ENCODE measurements at places on chromosomes 1 and 21.

- peak; percentile 12 for DNase-seq
Measured at GRCh38 chr1:207097871-207098324, 6.1 kb upstream of the C4BPA start.

GRCh38 chr1:22341791-22342605 lies 109.7 kb upstream of the ZBTB40 start:
- DNase-seq: no peak

DNA sequence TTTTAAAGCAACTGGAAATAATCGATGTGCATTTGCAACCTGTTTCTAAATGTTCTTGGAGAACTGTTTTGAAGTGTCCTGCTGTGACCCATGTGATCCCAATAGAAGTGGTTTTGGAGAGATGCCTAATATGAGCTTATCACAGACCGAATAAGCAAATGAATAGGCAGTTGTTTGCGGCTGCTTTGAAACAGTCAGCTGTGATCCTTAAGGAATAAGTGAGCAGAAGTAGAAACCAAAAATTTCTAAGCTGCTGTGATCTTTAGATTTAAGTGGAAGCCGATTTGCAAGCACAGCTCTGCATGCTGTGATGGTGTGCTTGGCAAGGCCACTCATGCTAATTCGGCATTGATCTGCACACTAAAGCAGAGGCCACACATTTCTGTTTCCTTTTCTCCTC lies 329.5 kb upstream of the DUSP10 start:
- no peak for DNase-seq

GRCh38 chr1:152461544-152461943 lies 47.5 kb upstream of the CRNN start:
- peak; percentile 34 for DNase-seq

DNA sequence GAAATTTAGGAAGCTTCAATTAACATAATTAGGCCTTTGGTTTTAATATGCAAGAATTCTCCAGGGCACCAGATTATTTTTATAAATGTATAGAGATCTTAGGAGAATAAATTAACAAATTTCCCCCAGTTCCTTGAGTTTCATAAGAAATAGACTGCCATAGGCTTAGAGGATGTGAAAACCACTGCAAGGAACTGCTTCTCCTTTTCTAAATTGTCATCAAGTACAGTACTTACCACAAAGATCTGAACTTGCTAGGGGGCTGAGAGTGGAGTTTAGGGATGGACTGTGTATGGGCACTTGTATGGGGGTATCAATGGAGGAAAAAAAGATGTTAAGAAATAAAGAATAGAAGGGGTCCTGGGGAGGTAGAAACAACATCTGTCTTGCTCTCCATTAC lies 31.1 kb downstream of the LHX8 start:
- no peak for DNase-seq

GRCh38 chr21:44854664-44855446 lies 18.6 kb downstream of the PTTG1IP start:
- no peak for DNase-seq

DNA sequence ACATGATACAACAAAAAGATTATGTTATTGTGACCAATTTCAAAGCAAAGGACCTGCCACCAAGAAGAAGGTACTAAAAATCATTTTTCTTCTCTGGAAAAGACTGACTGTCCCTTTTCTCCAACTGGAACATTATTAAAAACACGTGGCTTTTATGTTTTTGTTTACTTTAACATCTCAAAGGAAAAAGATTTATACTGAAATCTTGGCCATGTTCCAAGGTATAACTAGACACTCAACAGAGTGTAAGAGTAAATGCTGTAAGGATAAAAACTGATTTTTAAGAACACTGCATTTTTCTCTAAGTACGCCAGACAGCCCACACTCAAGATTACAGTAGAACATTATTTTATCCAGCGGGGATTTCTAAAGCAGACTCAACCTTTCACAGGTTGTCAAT lies 62.1 kb downstream of the BRWD1 start:
- no peak for DNase-seq

DNA sequence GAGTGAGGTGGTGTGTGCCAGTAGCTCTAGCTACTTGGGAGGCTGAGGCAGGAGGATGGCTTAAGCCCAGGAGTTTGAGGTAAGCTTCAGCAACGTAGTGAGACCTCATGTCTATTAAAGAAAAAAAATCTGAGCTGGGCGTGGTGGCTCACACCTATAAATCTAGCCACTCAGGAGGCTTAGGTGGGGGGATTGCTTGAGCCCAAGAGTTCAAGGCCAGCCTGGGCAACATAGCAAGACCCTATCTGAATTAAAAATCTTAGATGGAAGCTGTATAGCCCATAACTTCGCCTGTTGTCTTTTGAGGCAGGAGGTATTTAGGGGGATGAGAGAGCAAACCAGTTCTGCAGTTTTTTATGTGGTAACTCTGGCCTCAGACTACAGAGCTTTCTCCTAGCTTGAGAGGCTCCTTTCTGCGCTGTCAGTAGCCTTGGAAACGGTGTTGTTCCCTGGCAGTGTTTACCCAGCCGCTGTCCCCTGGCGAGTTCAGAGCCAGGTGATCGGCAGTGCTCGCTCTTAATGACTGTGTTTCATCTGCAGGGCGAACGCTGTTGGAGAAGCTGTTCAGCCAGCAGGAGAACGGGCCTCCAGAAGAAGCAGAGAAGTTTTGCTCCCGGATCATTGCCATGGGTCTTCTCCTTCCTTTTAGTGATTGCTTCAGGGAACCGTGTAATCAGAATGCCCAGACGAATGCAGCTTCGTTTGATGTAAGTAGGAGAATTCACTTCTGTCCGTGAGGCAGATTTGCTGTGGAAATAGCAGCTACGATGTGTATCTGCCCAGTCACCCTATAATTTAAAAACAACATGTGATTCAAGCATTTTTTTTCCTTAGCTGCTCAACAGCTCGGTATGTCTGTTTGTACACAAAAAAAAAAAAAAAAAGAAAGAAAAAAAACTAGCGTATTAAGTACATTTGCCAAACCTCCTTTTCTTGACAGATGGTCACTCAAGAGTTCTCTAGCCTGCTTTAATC lies 31.2 kb downstream of the FMN2 start:
- no peak for DNase-seq

DNA sequence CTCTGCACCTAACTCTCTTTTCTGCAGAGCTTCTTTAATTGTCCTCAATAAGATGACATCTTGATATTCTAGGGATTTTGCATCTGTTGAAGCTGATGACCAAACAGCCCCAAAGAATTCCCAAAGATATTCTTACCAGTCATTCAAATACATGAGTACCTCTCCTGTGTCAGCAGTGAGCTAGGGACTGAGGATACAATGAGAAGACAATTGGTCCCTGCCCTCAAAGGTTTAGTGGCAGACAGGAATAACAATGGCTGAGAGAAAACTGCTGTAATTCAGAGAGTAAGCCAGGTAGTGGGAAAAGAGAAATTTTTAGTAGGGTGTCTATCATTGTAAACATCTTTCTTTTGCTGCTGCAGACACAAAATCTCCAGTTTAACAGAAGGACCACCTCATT lies 5.9 kb downstream of the MCOLN3 start:
- no peak for DNase-seq

- DNase-seq: no peak
Measured at GRCh38 chr1:59427784-59428183, 130.9 kb downstream of the FGGY start.

- no peak for DNase-seq
Measured at GRCh38 chr1:241012708-241013340, 344.2 kb downstream of the RGS7 start.

GRCh38 chr1:90724361-90724760 lies 7.3 kb upstream of the BARHL2 start:
- DNase-seq: no peak

DNA sequence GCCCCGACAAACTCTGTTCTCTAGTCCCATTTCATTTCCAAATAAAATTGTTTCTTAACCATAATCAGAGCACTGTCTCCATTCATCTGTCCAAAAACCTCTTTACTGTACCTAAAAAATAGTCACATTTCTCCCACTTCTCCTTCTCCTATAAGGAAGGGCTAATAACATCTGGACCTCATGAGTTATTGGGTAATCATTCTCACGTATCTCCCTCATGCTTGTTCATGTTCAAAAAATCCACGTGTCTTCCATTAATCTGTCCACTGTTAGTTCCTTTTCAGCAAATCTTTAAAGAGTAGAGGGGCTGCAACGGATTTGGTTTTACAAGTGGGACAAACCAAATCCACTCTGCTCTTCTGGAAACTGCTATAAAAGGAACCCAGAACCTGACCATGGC lies 1418.8 kb downstream of the MRPL39 start:
- no peak for DNase-seq

- DNase-seq: no peak
Measured at GRCh38 chr1:246691622-246692495, 32.4 kb upstream of the SCCPDH start.

DNA sequence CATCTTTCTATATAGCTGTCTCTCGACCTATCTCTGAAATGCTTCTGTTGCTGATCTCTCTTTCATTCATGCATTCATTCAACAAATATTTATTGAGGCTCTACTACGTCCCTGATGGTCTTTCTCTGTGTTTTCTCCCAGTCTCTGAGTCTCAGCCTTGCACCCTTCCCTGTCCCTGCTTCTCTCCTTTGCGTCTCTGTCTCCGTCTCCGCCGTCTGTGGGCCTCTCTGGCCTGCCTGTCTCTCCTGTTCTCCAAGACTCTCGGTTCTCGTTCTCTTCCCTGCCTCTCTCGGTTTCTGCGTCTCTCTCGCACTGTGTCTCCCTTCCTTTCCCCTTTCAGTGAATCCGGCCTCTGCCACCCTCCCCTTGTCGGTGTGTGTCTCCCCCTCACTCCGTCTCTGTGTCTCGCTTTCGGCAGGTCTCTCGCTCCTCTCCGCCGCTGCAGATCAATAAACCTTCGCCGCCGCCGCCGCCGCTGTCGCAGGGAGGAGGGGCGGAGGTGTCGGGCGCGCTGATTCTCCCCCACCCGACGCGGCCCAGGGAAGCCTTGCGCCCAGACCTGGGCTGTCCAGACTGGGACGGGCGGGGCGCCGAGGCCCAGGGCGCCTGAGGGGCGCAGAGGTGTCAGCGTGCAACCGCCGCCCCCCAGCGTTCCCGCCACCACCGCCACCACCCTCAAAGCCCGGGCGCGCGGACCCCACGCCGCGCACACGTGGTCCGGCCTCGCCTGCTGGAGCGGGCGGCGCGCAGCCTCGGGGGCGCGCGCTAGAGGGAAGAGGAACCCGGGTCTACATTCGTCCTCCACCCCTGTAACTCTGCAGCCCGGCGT lies 3.0 kb downstream of the EFNA3 start:
- DNase-seq: no peak

- DNase-seq: no peak
Measured at GRCh38 chr1:106620521-106620954, 435.9 kb upstream of the PRMT6 start.

DNA sequence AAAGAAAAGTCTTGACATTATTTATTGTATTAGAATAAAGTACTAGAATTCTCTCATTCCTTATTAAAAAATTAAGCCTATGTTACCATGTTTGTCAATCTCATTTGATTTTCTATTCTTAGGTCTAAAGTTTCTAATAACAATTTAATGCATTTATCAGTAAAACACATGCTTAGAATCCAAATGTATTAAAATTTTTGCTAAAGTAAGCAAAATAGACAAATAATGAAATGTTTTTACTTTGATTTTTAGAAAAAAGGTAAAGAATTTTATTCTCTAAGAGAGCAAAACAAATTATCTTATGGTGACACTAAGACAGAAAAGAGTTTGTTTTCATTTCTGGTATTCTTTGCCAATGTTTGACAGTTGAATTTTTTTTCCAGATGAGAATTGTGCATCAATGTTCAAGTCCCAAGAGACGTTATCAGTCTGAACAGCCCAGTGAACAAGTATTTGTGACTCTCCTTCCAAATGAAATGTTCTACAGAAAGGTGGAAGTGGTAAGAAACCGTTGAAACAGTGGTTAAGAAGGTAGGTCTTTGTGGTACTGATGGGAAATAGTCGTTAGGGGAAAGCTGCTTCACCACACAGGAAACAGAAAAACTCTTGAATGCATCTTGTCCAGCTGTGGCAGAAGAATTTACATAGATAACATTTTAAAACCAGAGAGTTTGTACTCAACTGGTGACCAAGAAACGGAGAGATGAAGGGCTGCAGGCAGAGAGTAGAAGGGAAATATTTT lies 402.5 kb downstream of the PTPRC start:
- no peak for DNase-seq

GRCh38 chr1:208108646-208109330 lies 135.4 kb downstream of the PLXNA2 start:
- no peak for DNase-seq

DNA sequence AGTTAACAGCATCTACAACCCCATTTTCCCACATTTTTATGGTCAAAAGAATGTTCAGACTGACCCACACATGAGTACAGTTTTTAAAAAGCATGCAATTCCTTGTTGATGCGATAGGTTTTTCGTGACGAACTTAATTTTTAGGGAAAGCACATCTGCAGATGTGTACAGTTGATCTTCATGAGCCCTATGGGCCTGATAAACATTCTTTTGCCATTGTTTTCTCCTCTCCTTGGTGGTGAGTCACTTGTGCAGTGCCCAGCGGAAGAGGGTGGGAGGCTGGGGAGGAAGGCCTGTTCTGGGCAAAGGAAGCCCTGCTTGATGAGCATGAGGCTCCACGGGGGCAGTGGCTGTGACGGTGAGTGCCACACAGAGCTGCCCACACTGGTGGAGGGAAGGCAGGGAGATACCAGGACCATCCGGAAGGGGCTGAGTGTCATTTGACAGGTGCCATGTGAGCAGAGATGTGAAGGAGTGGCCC lies 5.3 kb downstream of the ARF1 start:
- DNase-seq: no peak

GRCh38 chr1:89954401-89954800 lies 40.5 kb upstream of the ZNF326 start:
- DNase-seq: no peak

DNA sequence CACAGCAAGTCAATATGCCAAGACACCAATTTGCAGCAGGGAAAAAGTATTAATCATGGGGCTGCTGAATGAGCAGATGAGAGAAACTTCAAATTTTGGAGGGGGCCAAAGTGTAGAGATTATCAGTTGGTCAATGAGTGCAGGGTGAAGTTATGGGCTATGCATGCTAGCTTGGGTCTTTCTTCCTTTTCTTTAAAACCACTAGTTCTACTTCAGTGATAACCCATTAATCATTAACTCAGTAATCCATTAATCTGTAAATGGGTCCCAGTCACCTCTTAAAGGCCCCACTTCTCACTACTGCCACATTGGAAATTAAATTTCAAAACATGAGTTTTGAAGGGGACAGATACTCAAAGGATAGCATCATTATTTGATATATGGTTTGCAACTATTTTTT lies 688.6 kb upstream of the ADGRL4 start:
- DNase-seq: no peak
